ENCODE measurements at places on chromosomes 13 and 19. TPM values are rescaled to one million over a fixed set of nuclear protein-coding genes. Genes with fewer than 3 reads are reported as not detected.

BEST2 gene
- not detected for polyA plus RNA-seq

DNA sequence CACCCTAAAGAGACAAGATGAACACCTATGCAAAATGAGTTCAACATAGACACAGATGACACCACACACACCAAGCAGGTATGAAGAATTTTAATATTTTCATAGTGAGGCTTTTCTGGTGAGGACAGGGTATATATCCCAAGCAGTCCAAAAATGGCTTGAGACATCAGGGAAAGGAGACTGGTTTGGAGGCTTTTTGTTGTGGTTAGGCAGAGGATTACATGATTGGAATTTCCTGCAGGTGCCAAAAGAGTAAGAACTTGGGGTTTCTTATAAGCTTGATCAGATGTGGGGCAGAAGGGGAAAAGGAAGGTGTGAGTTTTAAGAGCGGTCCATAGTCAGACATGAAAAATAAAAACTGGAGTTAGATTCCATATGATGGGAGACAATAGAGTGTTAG lies 420.8 kb upstream of the SLITRK1 start:
- DNase-seq, result no peak

DNA sequence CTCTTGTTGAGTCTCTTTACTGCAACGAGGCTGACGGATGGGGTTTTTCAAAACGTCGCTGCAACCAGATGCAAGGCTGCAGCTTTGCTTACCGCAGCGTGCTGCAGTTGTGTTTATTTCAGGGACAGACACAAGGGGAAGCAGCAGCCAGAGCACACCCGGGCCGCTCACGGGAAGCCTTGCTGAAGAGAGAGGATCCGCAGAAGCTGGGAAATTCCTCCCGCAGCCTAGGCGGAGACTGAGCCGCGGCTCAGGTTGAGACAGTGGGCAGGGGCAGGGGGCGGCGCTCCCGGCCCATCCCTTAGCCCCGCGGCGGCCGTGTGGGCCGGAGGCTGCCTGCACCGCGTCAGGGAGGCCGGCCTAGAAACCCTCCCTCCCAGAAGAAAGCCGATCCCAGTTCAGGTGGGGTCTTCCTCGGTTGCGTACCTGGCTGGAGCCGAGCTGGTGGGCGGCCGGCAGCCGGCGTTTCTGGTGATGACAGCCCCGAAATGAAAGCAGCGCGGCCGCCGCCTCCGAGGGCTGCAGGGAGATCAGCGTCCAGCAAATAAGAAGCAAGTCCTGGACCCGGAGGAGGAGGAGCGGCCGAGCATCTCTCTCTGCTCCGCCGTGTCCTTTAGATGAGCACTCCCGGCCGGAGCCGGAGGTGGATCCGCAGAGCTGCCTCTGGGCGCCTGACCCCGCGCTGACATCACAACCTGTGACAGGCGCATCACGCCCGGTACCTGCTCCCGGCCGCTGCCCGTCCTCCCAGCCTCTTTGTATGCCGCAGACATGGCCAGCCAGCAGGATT lies at the start of gene FRY:
FRY (plus strand) TSS at position 750 of the 790 bp plus-strand sequence; CDS start at position 772, 22 bp downstream.
- peak; percentile 56 for DNase-seq

NKPD1 gene
- polyA plus RNA-seq, result 0.21 TPM

KLK15 gene
- not detected for polyA plus RNA-seq

DNA sequence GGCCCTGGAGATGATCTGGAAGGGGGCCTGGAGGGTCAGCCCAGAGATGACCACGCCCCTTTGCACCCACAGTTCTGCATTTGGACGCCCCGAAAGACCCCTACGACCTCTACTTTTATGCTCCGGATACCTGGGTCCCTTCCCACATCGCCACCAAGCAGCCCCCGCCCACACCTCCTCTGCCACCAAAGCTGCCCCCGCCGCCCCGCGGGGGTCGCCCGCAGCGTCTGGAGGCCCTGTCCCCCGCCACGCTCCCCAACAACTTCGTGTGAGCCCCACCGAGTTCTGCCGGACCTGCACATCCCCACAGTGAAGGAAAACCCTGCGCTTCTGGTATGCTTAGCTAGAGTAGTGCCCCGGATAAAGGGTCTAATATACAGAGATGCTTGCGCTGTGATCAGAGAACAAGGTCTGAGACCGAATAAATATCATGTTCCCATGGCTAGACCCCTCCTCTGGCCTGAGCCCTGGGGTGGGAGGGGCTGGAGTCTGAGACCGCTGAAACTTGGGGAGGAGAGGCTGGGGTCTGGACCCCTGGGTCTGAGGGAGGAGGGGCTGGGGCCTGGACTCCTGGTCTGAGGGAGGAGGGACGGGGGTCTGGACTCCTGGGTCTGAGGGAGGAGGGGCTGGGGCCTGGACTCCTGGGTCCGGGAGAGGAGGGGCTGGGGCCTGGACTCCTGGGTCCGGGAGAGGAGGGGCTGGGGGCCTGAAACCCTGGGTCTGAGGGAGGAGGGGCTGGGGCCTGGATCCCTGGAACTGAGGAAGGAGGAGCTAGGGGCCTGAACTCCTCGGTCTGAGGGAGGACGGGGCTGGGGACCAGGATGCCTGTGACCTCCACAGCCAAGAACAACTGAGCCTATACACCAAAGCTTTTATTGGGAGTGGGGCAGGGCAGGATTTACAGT lies 3.6 kb downstream of the GFY start:
- no peak for DNase-seq

- DNase-seq, result no peak
These were observed 208.0 kb downstream of the SPRY2 start for GRCh38 chr13:80132741-80133601.

GRCh38 chr13:102441085-102441484 lies 39.2 kb upstream of the FGF14 start:
- DNase-seq, result no peak

DNA sequence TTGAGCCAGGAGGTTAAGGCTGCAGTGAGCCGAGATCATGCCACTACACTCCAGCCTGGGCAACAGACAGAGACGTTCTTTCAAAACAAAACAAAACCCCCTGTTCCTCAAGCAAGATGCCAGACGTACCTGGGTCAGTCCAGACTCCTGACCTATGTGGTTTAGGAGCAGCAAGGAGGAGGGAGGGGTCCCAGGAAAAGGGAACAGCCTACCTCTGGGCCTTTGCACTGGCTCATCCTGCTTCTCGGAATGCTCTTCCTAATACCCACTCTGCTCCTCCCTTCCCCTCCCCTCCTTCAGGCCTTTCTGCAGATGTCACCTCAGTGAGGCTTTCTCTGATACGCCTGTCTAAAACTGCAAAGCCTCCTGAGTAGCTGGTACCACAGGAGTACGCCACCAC lies 9.5 kb downstream of the RINL start:
- DNase-seq, result no peak

LHB gene
- not detected for polyA plus RNA-seq

- DNase-seq, result no peak
These were observed 1376.3 kb upstream of the SLC10A2 start for GRCh38 chr13:104442536-104442935.

DNA sequence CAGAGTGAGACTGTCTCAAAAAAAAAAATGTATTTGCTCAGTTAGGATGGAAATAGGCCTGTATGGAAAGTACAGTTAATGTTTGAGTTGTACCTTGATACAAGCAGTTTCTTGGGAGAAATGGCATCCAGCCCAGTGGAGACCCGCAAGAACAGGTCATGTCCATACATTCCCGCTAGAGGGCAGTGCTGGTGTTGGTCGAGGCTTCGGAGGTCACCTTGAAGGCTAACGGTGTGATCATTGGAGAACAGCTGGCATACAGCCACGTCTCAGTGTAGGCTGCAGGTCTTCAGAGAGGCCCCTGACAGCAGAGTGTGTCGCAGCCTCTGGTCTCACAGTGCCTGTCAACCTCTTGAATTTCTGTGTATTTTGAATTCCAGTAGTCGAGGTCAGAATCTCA lies 7.5 kb downstream of the ZNF610 start:
- peak; percentile 40 for DNase-seq

- DNase-seq, result no peak
These were observed 393.7 kb upstream of the ARGLU1 start for GRCh38 chr13:106961651-106962050.

KIR2DL1 gene
- polyA plus RNA-seq, result not detected

DNA sequence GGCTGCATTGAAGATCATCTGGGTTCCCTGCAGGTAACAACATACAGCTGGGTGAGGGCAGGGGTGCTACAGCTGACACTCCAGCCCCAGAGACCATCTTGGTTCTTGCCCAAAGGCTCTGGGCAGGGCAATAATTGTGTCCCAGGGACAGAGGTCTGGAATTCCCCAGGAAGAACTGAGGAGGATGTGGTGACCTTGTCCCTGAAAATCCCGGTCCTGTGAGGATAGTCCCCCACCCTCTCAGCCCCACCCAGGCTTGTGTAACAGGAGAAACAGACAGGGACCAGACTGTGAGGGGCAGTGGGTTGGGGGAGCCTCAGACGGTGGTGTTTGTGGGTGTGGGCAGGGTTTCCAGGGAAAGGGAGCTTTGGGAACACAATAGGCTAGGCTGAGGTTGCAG lies 63.5 kb downstream of the COLGALT1 start:
- DNase-seq, result no peak

MISP3 gene
- polyA plus RNA-seq, result 0.22 TPM

DNA sequence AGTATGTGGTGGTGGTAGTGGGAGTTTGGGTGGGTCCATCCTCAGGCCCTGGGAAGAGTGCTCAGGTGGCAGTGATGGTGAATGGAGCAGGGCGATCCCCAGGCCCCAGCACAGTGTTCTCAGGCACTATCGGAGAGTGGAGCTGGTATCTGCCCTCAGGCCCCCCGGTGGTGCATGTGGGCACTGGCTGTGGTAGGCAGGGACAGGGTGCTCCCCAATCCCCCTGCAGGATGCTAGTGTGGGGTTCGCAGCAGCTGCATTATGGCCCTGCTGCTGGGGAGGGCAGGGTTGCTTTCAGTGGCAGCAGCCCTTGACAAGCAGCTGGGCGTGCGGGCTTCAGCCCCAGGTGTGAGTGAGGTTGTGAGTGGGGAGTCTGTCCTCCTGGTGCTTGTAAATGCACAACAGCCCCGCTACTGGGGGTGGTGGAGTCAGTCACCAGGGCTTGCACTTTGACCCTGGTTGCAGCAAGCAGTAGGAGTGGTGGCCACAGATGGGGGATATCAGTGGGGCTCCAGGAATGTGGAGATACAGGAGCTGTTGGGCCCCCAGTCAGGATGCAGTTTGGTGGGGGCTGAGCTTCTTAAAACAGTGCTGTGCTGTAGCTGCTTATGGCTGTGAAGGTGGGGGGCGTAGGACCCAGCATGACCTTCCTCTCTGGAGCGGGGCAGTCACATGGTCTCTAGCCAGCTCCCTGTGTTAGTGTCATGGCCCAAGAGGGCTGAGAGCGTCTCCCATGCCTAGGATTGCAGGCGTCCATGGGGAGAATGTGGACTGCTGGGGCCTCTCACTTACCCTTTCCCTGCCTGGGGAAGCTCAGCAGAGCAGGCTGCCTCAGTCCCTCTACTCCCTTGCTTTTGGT lies 38.7 kb upstream of the ARHGEF7 start:
- no peak for DNase-seq

- DNase-seq, result no peak
These were observed 22.9 kb upstream of the ZFP82 start for GRCh38 chr19:36441339-36441738.

DNA sequence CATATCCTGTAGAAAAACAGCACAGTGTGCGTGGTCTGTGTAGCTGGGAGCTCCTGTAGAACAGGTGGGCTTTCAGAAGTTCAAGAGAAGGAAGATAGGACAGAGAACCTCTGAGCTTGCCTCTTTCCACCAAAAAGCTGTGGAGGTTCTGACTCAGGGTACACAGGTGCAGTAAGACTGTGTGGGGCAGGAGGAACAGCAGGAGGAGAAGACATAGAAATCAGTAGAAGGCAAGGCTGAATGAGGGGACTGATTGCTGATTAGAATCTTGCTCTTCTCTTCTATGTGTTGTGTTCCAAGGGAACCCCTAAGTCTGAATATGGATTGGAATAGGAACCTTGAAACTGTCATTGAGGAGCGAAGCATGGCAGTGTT lies 122.7 kb downstream of the AKAP11 start:
- DNase-seq, result no peak

DNA sequence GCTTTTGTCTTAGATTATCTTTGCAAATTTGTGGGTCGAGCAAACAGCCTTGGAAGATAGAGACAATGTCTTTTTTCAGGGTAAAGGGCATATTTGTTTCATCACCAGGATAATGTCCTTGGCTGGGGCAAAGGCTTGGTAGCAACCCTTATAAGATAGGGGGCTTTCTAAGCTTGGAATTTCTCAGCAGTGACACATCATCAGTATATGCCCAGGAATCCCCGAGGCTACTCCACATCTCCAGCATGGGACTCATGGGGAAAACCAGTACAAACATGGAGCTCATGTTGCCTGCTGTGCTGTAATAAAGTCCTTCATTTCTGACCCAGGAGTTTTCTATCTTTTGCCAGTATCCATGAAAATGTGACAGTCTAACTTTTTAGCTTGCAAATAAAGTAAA lies 77.1 kb downstream of the DCLK1 start:
- no peak for DNase-seq

GRCh38 chr19:27906081-27906480 lies 1306.9 kb downstream of the UQCRFS1 start:
- no peak for DNase-seq

TMEM259 gene
- 53.4 TPM for polyA plus RNA-seq

ECSIT gene
- polyA plus RNA-seq, result 39.2 TPM

DNA sequence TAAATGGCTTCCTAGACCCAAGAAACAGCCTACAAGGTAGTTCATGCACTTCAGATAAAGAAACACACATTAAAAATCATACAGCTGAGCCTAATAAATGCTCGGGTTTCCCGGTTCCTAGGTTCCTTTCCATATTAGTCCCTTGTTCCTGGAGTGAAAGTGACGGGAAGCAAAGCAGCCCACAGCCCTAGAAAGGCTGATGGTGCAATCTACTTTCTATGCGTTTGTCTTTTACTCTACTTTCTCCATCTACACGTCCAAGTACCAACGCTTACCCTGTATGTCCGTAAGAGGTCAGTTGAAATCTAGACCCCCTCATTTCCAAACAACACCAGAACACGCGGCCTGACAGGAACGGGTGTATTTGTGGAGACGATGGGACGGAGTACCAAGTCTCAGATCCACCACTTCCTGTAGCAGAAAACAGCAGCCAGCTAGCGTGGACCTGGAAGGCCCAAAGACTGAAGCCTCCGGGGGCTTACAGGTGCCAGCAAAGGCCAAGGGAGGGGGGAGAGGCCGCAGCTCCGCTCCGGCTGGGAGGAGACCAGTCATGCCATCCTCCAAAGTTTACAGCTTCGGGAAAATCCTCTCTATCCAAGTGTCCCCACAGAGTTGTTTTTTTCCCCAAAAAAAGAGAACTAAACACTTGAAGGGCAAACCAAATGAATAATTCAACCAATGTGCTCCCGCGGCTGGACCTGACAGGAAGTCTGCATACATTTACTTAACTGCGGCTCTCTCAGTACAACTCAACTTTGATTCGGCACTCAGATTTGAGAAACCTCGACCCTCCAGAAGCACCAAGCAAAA lies 34.1 kb downstream of the STK24 start:
- no peak for DNase-seq

- DNase-seq, result peak; percentile 29
These were observed 23.8 kb downstream of the ZSWIM9 start for GRCh38 chr19:48194041-48194843.

All from CD4-positive, CD25-positive, alpha-beta regulatory T cell (primary cell).